SK-N-SH (cell line): ENCODE measurements at places on chromosomes 13 and 19. TPM values are rescaled to one million over a fixed set of nuclear protein-coding genes. Genes with fewer than 3 reads are reported as not detected.

DNA sequence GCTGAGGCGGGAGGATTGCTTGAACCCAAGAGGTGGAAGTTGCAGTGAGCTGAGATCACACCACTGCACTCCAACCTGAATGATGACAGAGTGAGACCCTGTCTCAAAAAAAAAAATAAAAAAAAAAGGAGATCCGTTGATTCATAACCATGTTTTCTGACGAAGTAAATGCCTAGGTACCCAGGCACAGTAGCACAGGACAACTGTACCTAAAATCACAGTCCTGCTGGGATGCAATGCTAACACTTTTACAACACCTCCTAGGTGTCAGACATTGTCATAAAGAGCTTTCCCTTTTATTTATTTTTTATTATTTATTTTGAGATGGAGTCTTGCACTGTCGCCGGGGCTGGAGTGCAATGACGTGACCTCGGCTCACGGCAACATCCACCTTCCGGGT, 2.5 kb upstream of the TTC9B start:
- no peak overlapping the region for H3K4me3 ChIP-seq
- H3K36me3 ChIP-seq: no peaks in the 10 kb centered on the region
- no peaks in the 10 kb centered on the region; the same call in 1 of the 2 replicates for H3K4me1 ChIP-seq
- H3K27me3 ChIP-seq: no peaks in the 10 kb centered on the region
- no peak for DNase-seq

GRCh38 chr19:23394511-23394910, 760 bp downstream of the ZNF91 start:
- no peaks in the 10 kb centered on the region for H3K27me3 ChIP-seq
- DNase-seq: no peak
- peak overlapping the region; percentile 84 for H3K4me3 ChIP-seq
- H3K27ac ChIP-seq: peak overlapping the region; percentile 87
- H3K4me1 ChIP-seq: peaks cover 5% of the 10 kb centered on the region; the same call in 1 of the 2 replicates
- H3K36me3 ChIP-seq: peaks cover 8% of the 10 kb centered on the region

The FFAR3 gene
- polyA plus RNA-seq: not detected in 2 replicates

The ARHGEF1 gene
- polyA plus RNA-seq: 67.3 and 102 TPM in 2 replicates

GRCh38 chr19:41276231-41276630, 12.1 kb downstream of the HNRNPUL1 start:
- no peak overlapping the region for H3K27ac ChIP-seq

DNA sequence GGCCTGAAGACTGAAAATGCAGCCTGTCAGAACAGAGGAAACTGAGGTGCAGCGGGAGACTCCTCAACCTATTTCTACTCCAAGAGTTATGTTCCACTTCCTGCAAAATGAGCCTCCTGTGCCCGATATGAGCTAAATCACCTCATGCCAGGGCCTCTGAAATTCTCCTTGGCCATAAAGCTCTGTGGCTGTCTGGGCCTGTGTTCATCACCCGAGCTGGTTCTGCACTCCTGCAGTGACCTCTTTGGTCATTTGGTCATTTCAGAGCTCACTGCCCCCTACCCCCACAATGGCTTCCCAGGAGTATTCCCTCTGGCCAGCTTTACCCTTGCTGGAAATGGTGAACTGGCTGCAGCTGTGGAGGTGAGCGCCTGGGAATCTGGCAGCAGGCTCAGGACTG, 51.7 kb upstream of the SERPINE3 start:
- DNase-seq: no peak
- H3K27ac ChIP-seq: no peak overlapping the region
- H3K36me3 ChIP-seq: no peaks in the 10 kb centered on the region
- no peak overlapping the region for H3K4me3 ChIP-seq
- peaks cover 7% of the 10 kb centered on the region; the same call in 1 of the 2 replicates for H3K4me1 ChIP-seq

The S1PR2 gene
- 3.6 and 3.8 TPM in 2 replicates for polyA plus RNA-seq

DNA sequence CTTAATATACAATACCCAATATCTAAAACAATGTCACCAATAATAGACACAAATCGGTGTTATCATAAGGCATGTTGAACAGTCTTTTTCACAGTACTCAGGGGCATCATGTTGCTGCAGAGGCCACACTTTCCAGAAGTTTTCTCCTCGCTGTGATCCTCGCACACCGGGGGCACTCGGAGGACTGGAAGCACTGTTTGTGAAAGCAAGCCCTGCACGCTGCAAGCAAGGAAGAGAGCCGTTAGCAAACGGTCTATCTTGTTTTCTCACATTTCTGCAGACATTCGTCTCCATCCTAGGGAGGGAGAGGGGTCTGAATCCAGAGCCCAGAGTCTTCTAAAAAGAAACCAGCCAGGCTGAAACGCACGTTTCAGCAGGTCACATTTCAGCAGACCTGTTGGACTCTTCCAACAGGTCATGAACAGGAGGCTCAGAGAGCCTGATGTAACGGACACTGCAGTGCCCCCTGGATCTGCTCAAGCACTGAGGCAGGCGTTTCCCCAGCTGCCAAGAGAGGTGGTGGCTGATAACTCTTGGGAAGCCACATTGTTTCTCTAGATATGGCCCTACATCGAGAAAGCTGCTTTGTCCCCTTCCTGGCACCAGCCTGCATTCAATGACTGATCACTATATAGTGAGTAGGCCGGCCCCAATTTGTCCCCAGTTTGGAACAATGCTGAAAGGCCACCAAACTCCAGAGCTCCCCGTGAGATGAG, 43.6 kb downstream of the RUBCNL start:
- DNase-seq: no peak

GRCh38 chr19:17002455-17002854, 24.2 kb downstream of the CPAMD8 start:
- no peak for DNase-seq
- no peak overlapping the region for H3K27ac ChIP-seq
- H3K27me3 ChIP-seq: peaks cover 34% of the 10 kb centered on the region; the same call in 1 of the 2 replicates
- H3K36me3 ChIP-seq: no peaks in the 10 kb centered on the region
- no peak overlapping the region for H3K4me3 ChIP-seq
- no peaks in the 10 kb centered on the region for H3K4me1 ChIP-seq

DNA sequence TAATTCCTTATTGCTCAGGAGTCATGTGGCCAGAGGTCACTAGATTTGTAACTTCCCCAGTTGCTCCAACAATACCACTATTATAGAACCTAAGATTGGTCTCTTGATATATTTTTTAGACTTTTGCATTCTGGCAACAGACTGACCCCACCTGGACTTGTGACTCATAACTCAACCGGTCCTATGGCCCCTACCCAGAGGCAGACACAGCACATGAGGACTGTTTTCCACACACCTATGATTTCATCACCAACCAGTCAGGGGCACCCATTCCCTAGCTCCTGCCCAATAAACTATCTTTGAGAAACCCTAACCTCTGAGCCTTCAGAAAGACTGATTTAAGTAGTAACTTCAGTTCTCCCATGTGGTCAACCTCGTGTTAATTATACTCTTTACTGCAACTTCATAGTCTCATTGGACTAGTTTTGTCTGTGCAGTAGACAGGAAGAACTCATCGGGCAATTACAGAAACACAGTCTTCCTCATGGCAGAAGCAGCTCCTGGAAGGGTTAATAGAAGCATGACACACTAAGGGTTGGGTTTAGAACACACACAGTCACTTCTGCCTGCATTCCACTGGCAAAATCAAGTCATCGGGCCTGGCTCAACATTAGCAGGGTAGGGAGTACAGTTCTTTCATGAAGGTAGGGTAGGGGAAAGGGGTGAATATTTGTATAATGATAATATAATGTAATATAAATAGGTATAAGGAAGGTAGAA, 251.8 kb downstream of the UQCRFS1 start:
- peak overlapping the region; percentile 73 for H3K27ac ChIP-seq
- 0 out of 2 replicates have a peak, but pooled peaks cover 11% of the 10 kb centered on the region for H3K4me1 ChIP-seq
- no peak overlapping the region for H3K4me3 ChIP-seq
- H3K27me3 ChIP-seq: no peaks in the 10 kb centered on the region

DNA sequence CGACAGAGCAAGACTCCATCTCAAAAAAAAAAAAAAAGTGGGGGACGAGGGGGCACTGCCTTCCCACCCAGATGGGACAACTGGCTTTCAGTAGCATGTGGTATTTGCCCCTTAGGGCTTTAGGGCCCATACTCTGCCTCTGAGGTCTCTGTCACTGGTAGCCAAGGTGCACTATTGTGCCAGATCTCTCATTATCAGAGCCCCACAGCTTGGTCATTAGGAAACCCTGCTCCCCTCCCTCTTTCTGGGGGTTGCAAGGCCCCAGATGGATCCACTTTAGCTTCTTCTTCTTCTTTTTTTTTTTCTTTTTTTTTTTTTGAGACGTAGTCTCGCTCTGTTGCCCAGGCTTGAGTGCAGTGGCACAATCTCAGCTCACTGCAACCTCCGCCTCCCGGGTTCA, 11.2 kb upstream of the ZNF358 start:
- H3K27me3 ChIP-seq: no peaks in the 10 kb centered on the region
- H3K36me3 ChIP-seq: no peaks in the 10 kb centered on the region
- H3K27ac ChIP-seq: no peak overlapping the region
- DNase-seq: no peak

DNA sequence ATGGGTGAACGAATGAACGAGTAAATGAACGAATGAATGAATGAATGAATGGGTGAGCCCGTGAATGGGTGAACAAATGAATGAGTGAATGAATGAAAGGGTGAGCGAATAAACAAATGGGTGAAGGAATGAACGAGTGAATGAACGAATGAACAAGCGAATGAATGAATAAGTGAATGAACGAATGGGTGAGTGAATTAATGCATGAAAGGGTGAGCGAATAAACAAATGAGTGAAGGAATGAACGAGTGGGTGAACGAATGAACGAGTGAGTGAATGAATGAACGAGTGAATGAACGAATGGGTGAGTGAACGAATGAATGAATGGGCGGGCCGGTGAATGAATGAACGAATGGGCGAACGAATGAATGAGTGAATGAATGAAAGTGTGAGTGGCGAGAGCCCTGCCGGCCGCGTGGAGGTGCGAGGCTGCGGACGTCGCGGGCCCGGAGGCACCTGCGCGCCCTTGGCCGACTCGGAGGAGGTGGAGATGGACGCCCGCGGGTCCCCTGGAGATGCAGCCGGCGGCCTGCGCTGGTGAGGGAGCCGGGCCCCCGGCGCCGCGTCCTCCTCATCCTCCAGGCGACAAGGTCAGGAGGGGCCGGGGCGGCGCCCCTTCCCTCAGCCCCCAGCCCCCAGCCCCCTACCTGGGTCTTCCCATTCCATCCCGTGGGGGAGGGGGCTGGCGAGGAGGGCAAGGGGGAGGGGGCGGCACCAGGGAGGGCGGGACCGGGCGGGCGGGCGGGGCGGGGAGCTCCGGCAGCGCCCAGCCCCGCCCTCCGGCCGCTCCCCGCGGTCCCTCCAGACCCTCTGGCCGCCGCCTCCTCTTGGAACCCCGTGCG, 15.4 kb downstream of the ANKRD24 start:
- DNase-seq: peak; percentile 81
- peaks cover 77% of the 10 kb centered on the region for H3K27me3 ChIP-seq
- H3K36me3 ChIP-seq: no peaks in the 10 kb centered on the region

DNA sequence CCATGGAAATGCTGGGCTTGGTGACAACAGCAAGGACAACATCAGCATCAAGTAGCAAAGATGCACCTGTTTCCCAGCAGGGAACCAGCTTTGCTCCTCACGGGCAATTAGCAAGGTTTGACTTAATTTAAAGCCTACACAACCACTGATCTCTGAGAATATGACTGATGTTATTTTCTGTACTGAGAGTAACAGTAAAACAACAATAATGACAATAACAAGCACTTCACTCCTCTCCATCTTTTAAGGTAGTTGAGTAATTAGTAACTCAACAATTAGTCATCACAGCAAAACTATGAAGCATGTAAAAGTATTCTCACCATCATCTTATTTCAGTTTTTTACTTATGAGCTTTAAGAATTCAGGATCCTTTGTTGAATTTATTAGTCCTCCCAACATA, 37.3 kb downstream of the ENOX1 start:
- no peak overlapping the region for H3K4me3 ChIP-seq
- no peak for DNase-seq
- H3K27ac ChIP-seq: no peak overlapping the region
- H3K4me1 ChIP-seq: no peaks in the 10 kb centered on the region

The PSG7 gene
- 0.05 TPM in 1 of 2 replicates, not detected in the other for polyA plus RNA-seq

GRCh38 chr13:79901336-79901735, 420.4 kb downstream of the NDFIP2 start:
- DNase-seq: no peak
- no peak overlapping the region for H3K4me3 ChIP-seq
- no peaks in the 10 kb centered on the region for H3K27me3 ChIP-seq
- no peaks in the 10 kb centered on the region for H3K4me1 ChIP-seq

The MYDGF gene
- 188 and 312 TPM in 2 replicates for polyA plus RNA-seq

DNA sequence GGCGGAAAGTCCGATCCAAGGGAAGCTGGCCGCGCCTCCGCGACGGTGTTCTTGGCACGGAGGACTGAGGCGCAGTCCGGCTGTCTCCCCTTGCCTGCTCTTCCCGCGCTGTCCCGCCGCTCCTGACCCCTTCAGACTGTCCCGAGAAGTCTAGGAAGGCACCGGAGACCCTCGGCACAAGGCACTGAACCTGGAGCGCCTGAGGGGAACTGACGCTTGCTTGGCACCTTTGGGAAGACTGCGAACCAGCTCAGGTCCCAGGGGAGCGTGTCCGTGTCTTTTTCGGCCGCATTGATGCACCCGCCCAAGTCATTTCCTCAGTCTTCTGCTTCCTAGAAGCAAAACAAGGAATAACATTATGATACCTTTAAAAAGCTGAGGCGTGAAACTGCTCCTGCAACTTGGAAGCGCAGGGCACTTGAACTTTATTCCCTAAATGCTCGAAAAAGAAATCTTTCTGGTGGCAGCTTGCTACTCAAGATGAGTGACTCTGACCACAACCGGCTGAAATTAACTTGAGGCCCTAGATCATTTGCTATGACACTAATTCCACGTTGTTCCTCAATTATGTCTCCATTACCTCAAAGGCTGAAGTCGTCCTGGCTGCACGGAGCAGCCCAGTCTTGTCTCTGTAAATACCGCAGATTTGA, 735 bp upstream of the FLT1 start:
- H3K36me3 ChIP-seq: no peaks in the 10 kb centered on the region
- H3K27ac ChIP-seq: no peak overlapping the region
- H3K4me1 ChIP-seq: no peaks in the 10 kb centered on the region
- DNase-seq: no peak
- peaks cover 69% of the 10 kb centered on the region for H3K27me3 ChIP-seq

DNA sequence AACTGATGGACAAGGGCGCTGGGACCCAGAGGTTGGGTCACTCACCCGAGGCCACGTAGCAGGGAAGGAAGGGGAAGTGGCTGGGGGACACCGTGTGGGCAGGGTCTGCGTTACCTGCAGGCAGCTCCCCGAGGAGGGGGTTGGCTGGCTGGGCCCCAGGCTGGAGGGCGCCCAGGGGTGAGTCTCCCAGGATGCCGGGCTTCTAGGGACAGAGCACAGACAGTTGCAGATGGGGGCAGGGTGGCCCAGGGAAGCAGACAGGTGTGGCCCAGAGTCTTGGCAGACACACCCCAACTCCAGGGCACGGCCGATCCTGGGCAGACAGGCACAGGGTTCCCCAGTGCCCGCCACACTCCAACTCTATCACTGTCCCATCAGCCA, 5.6 kb upstream of the FDX2 start:
- H3K4me1 ChIP-seq: peaks cover 6% of the 10 kb centered on the region; the same call in 1 of the 2 replicates
- no peak overlapping the region for H3K27ac ChIP-seq
- no peaks in the 10 kb centered on the region for H3K27me3 ChIP-seq
- DNase-seq: peak; percentile 22

The KLF5 gene
- polyA plus RNA-seq: 2.7 and 3.9 TPM in 2 replicates

The C13orf42 gene
- not detected in 2 replicates for polyA plus RNA-seq

DNA sequence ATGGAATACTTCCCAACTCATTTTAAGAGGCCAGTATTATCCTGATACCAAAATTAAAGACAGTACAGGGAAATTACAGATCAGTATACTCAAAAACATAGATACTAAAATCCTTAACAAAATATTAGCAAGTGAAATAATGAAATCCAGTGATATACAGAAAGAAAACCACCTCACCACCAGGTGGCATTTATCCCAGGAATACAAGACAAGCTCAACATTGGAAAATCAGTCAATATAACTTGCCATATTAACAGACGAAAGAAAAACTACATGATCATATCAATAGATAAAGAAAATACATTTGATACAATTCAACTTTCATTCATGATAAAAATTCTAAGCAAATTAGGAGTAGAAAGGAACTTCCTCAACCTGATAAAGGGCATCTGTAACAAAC, 6.7 kb upstream of the GNA15 start:
- H3K27me3 ChIP-seq: no peaks in the 10 kb centered on the region
- H3K36me3 ChIP-seq: no peaks in the 10 kb centered on the region
- H3K27ac ChIP-seq: no peak overlapping the region
